Right atrium auricular region (tissue), 2 donors: ENCODE measurements at places on chromosomes 3 and 15.

DNA sequence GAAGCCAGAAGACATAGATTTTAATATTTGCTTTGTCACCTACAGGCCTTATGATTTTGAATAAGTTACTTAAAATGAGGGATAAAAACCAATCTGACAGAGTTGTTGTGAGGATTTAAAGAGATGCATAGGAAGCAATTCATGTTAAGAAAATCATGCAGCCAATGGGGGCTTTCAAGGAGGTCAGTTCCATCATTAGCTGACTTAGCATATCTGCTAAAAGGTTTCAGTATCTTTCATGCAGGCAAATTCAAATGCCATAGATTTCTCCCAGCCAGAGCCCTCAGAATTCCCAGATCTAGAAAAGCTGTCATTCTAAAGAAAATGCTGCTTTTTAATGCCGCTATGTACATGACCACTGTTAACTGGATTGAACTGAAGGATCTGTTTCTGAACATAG lies 176.1 kb downstream of the GOLIM4 start:
- H3K36me3 ChIP-seq: no peaks in the 10 kb centered on the region
- no peak overlapping the region for H3K4me3 ChIP-seq
- no peaks in the 10 kb centered on the region for H3K27me3 ChIP-seq
- no peak overlapping the region for H3K27ac ChIP-seq
- no peak for DNase-seq

DNA sequence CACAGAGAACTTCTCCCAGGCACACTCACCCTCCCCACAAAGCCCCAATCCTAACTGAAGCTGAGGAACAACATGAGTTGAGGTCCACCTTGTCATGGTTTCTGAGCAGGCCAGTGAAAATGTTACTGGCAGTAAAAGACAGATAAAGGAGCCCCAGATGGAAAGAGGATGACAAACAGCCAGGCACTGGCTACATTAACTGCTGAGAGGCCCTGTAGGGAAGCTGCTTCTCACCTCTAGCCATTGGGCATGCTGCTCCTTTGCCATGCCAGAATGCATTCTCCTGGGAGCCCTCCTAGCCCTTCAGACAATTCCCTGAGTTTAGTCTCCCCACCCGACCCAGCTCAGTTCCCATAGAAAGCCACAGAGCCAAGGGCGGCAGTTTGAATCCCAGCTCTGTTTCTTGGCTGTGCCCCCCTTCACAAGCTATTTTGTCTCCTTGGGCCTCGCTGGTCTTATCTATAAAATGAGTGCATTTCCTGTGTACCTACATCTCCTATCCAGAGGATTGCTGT lies 60.5 kb downstream of the LMCD1 start:
- peaks cover 37% of the 10 kb centered on the region for H3K36me3 ChIP-seq
- H3K27me3 ChIP-seq: no peaks in the 10 kb centered on the region
- H3K4me3 ChIP-seq: no peak overlapping the region
- no peak for DNase-seq

GRCh38 chr3:11197484-11197883 lies 43.2 kb downstream of the HRH1 start:
- no peak for DNase-seq
- no peak overlapping the region for H3K27ac ChIP-seq
- no peaks in the 10 kb centered on the region for H3K27me3 ChIP-seq
- H3K4me3 ChIP-seq: no peak overlapping the region
- H3K4me1 ChIP-seq: peaks cover 26% of the 10 kb centered on the region
- H3K36me3 ChIP-seq: no peaks in the 10 kb centered on the region

DNA sequence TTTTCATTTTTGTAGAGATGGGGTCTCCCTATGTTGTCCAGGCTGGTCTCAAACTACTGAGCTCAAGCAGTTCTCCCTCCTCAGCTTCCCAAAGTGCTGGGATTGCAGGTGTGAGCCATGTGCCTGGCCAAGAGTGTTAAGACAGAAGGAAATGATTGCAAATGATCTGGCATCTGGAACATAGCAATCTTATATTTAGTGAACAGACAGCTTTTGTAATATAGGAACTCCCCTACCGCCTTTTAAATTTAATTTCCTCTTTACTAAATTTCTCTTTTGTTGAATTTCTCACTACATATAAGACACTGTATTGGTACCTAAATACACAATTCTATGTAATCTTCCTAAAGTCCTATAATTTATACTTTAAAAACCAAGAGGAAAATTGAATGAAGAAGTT lies 13.1 kb downstream of the ANO10 start:
- peaks cover 8% of the 10 kb centered on the region for H3K36me3 ChIP-seq
- H3K27me3 ChIP-seq: no peaks in the 10 kb centered on the region
- H3K4me3 ChIP-seq: no peak overlapping the region
- H3K27ac ChIP-seq: no peak overlapping the region
- DNase-seq: no peak
- H3K4me1 ChIP-seq: no peaks in the 10 kb centered on the region

GRCh38 chr15:76105391-76105790 lies 45.6 kb downstream of the TMEM266 start:
- H3K36me3 ChIP-seq: no peaks in the 10 kb centered on the region
- H3K27ac ChIP-seq: no peak overlapping the region
- no peaks in the 10 kb centered on the region for H3K4me1 ChIP-seq
- H3K27me3 ChIP-seq: no peaks in the 10 kb centered on the region
- H3K4me3 ChIP-seq: no peak overlapping the region
